AG08395 (cell line): ENCODE measurements at places on chromosomes 4 and X.

GRCh38 chrX:40845331-40845911, 110.1 kb upstream of the MED14 start:
- DNase-seq: peak; percentile 87

GRCh38 chrX:47204970-47205369, 11.3 kb downstream of the UBA1 start:
- DNase-seq: no peak

GRCh38 chrX:129585691-129586090, 45.6 kb downstream of the OCRL start:
- DNase-seq: no peak

DNA sequence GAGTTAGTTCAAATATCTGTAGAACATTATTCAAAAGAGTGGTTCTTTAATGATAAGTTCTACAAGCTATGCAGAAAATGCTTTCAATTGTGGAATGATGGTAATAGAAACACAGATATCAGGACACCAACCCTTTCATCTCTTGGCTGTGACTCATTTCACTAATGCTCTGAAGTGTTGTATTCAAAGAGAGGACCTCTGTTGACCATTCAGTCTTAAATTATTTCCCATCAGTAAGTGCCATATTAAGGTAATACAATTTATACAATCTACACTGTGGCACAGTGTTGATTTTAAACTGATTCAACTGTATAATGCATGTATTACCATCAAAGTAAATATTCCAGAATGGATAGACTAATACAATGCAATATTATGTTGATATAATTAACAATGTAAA, 289.0 kb upstream of the ADGRL3 start:
- no peak for DNase-seq

DNA sequence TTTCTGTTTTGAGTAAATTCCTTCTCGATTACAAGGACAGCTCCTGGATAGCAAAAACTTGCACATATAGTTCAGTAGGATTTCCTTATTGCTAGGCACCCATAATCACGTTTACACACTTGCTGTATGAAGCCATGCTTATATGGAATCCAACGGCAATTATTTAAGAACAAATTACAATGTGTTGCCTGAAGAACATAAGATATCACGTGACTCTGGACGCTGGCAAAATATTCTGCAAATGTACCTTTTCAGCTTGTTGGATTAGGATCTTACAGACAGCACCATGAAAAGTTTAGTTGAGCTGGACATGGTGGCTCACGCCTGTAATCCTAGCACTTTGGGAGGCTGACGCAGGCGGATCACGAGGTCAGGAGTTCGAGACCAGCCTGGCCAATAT, 17.4 kb downstream of the MFAP3L start:
- no peak for DNase-seq

- no peak for DNase-seq
These were observed 149.5 kb downstream of the PJA1 start for GRCh38 chrX:69015564-69016292.

DNA sequence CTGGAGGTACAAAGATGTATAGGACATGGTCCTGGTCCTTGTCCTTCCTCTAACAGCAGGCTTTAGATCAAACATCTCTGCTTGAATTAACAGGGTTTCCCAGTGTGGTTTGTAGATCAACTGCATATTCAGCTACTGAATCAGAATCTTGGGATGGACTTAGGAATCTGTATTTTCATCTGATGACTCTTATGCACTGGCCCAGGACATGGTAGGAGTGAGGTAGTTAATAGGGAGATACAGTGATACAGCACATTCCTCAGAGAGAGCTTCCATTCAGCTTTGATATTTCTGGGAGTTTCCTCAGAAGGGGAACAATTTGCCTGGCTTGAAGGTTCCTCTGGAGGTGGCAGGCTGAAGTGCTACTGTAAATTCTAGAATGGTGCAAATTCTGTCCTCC, 203.1 kb downstream of the LARP7 start:
- DNase-seq: peak; percentile 58

GRCh38 chr4:139903845-139904244, 238.2 kb downstream of the MGST2 start:
- DNase-seq: no peak

DNA sequence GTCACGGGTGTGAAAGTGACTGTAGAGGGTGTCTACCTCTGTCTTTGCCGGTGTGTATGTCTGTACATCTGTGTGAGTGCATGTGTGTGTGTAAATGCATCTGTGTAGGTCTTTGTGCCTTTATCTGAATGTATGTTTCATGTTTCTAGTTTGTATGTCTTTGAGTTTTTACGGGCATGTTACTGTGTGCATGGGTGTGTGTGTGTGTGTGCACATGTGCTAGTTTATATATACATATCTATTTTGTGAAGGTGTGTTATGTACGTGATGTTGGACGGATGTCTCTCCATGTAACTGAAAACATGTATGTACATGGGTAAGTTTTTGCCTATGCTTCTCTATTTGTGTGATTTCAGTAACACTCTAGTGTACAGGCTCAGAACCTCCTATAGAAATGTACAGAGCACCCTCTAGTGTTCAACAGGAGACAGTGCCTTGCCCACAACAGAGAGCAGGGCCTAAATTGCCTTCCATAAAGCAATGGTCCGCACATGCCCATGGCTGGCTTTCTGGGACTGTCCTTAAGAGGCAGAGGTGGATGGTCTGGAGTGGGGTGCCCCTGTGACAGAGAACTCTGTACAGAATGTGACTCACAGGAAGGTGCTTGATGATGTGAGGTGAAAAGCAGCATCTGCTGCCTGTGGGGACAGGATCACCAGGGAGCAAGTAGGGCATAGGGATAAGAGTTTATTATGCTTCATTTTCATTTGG, 343.5 kb downstream of the RAPGEF2 start:
- DNase-seq: peak; percentile 75

- DNase-seq: no peak
These were observed 59.7 kb downstream of the MAB21L2 start for GRCh38 chr4:150641612-150642011.

DNA sequence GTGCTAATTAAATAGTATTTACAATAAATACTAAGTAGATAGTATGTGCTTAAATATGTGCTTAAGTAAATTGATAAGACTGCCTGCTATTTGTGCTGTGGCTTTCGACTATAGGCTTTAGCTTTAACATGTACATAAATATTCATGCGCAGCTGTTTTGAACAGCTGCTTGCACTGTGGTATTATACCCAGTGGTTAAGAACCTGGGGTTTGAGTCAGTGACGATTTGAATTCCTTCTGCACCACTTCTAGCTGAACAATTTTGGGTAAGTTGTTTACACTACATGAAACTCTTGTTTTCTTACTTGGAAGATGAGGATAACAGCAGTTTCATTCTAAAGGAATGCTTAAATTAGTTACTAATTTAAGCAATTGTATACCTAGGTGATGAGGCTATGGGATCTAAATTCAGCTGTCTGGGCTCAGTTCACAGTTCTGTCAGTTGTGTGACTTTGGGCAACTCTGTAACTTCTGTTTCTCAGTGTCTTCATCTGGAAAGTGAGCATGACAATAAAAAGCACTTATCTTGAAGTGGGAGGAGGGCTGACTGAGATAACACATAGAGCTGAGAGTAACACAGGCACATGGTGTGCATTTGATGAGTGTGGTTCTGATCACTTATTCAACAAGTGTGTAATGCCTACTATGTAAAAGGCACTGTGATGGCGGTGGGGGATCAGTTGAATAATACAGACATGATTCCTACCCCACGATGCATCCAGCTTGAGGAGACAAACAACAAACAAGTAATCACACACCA, 37.0 kb downstream of the HPGDS start:
- DNase-seq: peak; percentile 6

DNA sequence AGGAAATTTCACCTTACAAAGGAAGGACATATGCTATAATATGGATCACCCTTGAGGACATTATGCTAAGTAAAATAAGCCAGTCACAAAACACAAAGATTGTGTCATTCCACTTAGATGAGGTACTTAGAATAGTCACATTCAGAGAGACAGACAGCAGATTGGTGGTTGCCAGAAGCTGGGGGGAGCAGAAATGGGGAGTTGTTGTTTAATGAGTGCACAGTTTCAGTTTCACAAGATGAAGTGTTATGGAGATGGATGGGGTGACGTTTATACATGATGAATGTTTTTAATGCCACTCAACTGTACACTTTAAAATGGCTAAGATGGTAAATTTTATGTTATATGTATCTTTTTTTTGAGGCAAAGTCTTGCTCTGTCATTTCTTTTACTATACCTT, 14.8 kb upstream of the SPON2 start:
- no peak for DNase-seq

DNA sequence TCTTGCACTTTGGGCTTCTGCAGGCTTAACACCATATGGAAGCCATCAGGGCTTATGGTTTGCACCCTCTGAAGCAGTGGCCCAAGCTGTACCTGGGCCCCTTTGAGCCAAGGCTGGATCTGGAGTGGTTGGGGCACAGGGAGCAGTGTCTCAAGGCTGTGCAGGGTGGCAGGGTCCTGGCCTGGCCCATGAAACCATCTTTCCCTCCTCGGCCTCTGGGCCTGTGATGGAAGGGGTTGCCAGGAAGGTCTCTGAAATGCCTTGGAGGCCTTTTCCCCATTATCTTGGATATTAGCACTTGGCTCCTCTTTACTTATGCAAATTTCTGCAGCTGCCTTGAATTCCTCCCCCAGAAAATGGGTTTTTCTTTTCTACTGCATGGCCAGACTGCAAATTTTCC, 134.7 kb upstream of the USP9X start:
- no peak for DNase-seq

GRCh38 chrX:29528281-29528680, 687.1 kb upstream of the MAGEB2 start:
- DNase-seq: no peak

GRCh38 chrX:4588893-4589292, 875.4 kb upstream of the PRKX start:
- no peak for DNase-seq

- DNase-seq: no peak
These were observed 46.0 kb upstream of the SMAD1 start for GRCh38 chr4:145435646-145436045.

DNA sequence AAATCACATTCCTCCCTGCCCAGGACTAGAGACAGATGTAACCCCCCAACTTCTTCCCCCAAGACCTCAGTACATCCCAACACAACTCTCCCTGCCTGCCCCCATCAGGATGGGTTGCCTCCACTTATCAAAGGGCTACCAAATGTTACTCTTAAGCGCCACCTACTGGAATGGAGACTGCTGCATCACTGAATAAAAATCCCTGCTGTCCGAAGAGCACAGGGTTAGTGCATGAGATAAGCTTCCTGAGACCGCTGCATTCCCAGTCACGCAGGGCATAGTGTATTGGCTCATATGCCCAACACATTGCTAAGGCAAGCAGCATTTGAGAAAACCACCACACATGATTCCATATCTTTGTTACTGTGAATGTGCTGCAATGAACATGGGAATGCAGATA, 544.5 kb downstream of the PPP4R3C start:
- no peak for DNase-seq

DNA sequence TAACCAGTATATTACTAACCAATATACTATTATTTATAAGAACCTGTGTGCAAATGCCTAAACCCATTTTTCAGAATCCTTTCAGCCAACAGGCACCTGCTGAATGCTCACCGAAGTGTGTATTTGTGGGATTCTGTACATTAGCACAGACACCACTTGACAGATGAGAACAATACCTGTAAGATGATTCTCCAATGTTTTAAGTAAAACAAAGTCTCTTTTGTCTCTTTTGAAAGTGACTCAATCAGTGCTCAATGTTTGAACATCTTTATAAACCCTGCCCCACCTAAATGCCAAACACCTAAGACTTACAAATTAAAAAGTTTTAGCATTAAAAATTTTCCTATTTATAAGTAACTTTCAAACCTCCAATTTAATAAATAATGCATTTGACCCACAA, 763 bp downstream of the ASB9 start:
- no peak for DNase-seq

GRCh38 chrX:48597353-48598264, at the start of gene WDR13:
Gene WDR13, plus strand, starts transcription at chrX:48597492. Its CDS starts 505 bp downstream, at chrX:48597997.
- DNase-seq: peak; percentile 95

DNA sequence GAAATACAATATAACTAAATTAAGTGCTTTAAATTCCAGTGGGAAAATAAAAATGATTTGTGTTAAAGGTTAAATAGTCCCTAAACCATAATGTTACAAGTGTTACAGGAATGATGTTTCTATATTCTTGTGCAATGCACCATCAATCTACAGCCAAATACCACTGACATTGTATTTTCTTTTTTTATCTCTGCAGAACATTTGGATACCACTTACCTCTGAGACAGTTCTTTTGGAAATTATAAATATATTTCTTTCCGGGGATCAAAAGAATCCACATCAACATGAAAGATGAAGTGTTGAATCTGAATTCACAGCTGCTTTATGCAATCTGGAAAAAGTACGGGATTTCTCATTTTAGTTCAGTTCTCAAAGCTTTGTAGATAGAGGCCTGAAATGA, 518.3 kb upstream of the AGA start:
- no peak for DNase-seq

GRCh38 chr4:91243132-91243531, 1060.6 kb upstream of the GRID2 start:
- DNase-seq: no peak

- DNase-seq: no peak
These were observed 134.3 kb downstream of the AMELX start for GRCh38 chrX:11427453-11428071.

- DNase-seq: no peak
These were observed 1026.0 kb downstream of the ADGRL3 start for GRCh38 chr4:62226082-62226481.

- DNase-seq: no peak
These were observed 6.0 kb downstream of the CPZ start for GRCh38 chr4:8598391-8599090.

GRCh38 chrX:151738751-151739150, 4.2 kb downstream of the CNGA2 start:
- DNase-seq: no peak

DNA sequence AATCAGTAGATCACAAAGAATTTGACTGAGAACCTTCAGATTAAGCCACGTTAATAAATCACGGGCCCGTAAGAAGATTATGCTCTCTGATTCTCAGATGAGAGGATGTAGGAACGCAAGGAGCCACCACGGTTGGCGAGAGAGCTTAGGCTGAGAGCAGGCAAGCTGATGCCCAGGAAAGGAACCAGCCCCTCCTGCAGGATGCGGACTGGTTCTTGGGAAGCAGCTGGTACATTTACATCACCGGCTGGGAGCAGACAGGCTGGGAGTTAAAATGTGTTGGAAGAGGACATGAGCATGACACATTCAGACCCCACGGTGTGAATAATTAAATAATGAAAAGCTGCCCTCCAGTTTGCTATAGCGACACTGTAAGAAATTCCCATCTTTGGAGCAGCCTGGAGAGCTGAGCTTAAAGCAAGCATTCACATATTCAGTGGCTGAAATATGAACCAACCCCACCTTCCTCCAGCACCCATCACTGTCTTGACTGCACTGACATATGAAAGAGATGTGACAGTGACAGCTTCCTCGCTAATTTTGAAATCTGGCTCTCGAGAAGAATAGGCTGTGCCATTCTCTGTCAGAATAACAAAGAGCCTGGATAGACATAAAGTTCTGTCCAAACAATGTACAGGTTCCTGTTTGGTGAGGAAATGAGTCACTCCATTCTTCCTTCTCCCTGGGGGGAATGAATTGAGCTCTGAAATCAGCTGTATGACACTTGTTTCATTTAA, 33.1 kb downstream of the LNX1 start:
- peak; percentile 59 for DNase-seq
